Renal cortical epithelial cell (primary cell): ENCODE measurements at places on chromosomes 2 and 18. TPM values are rescaled to one million over a fixed set of nuclear protein-coding genes. Genes with fewer than 3 reads are reported as not detected.
A peak's percentile ranks its signal among the peaks of the same experiment; 100 is the strongest.

- no peak for DNase-seq
These were observed 156.1 kb downstream of the TTC27 start for GRCh38 chr2:32783933-32784332.

GRCh38 chr18:75121266-75121665, 87.7 kb downstream of the PTGR3 start:
- DNase-seq, result no peak

Gene CASP10
- total RNA-seq, result 10.6 and 24.1 TPM in 2 replicates

- DNase-seq, result peak; percentile 44
These were observed 11.0 kb upstream of the OSR1 start for GRCh38 chr2:19369341-19369955.

DNA sequence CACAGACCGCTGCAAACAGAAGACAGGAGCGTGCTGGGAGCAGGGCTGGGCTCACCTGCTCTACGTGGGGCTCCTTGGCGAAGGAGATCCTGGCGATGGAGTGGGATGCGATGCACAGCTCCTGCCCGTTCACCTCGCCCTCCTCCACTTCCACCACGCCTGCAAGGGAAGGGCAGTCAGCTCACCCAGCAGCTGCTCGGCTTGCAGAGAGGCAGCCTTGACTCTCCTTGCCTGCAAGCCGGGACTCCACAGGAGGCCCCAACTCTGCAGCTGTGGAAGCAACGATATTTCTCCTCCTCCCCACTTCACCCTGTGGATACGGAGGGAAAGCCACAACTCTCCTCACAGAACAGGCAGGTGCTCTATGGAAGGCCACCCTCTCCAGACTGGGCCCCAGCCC, 35.1 kb downstream of the THAP4 start:
- DNase-seq, result no peak

DNA sequence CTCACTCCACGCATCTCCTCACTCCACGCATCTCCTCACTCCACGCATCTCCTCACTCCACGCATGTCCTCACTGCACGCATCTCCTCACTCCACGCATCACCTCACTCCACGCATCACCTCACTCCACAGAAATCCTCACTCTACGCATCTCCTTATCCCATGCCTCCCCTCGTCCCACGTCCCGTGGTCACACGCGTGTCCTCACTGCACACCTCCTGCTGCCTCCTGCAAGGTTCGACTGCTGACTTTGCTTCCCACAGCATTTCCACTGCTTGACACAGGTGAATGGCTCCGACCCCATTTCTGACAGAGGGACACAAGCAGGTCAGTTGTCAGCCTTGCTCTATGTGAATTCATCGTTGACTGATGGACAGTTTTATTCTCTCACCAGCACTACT, 103.0 kb downstream of the USP40 start:
- no peak for DNase-seq

DNA sequence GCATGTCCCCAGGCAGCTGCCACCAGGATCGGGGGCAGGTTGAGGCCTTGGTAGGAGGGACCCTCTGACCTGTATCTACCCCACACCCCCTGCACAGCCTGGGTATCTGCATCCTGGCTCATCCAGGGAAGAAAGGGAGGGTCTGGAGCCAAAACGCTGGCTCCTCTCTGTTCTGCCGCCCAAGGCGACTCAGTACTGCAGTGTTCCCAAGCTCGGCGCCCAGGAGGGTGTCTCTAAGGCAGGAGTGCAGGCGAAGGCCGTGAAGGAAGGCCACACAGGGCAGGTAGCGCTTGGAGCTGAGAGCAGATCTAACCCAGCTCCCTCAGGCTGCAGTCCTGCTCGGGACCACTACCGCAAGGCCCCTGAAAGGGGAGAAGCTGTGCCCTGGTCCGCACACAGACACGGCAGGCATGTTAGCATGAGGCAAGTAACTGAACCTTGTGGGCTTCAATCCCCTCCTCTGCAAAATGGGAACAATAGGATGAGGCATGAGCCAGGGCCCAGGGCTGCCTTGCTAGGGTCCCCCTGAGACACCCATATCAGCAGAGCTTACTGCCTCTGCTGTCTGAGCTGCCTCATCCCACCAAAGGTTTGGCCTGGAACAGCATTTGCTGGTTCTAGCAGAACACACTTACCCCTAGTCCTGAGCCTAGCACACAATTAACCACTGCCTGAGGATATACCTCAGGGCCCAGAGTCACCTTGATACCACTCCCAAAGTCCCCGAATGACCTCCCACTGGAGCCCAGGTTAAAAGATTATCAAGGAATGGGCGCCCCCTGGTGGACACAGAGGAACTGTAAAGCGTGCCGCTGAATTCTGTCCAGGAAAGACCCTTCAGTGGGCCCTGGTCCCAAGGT, 6.5 kb downstream of the PTMA start:
- DNase-seq, result peak; percentile 24

DNA sequence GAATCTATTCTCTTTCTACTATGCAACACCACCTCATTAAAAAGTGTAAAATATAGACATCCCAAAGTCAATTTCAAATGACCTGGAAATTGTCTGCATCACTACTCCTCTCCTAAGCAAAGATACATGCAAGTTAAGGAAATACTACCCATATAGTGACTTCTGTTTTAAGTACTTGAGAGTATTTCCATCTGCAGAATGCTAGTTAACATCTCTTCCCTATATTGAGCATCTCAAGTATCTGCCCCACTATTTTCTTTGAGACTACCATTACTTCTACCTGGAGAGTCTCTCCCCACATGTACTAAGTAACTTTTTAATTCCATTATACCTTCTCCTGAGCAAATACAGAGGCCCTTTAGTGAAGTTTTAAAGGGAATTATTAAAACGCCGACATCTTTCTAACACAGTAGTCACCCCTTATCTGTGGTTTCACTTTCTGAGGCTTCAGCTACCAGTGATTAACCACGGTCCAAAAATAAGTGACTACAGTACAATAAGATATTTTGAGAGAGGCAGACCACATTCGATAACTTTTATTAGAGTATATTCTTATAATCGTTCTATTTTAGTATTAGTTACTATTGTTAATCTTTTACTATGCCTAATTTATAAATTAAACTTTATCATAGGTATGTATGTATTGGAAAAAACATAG, 21.8 kb downstream of the CWC22 start:
- DNase-seq, result no peak
